ENCODE measurements at places on chromosomes 3 and 15.

DNA sequence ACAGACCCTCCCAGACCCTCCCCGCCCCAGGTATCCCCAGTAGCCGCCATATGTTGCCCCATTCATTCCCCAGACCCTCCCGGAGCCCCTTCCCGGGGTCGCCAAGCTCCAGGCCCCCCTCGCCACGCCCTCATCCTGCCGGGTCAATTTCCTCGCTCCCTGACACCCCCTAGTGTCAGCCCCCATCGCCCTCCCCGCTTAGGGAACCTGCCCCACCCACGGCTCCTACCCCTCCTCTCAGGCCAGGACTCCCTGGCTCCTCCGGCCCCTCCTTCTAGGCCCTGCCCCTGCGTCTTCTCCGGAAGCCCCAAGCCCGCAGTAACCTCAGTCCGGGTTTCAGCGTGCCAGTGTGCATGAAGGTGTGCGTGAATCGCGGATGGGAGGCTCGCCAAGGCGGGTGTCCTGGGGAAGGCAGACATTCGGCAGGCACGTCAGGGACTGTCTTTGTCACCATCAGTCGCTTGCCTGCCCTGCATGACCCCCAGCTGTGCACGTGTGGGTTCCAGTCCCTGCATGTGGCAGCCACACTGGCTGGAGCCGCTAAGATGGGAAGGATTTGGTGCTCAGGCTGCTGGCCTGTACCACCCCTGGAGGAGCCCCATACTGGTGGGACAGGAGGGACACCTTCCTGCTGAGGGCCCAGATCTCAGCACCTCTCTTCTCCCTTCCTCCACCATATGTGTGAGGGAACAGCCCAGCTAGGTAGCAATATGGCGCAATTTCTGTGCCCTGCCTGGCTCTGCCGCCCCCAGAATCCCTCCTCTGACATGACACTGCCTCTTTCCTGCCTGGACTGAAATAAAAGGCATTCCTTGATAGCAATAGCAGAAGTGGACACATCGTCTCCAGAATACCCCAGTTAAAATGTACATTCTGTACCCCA is 693 bp downstream of the DISP2 start:
- no peak for DNase-seq

DNA sequence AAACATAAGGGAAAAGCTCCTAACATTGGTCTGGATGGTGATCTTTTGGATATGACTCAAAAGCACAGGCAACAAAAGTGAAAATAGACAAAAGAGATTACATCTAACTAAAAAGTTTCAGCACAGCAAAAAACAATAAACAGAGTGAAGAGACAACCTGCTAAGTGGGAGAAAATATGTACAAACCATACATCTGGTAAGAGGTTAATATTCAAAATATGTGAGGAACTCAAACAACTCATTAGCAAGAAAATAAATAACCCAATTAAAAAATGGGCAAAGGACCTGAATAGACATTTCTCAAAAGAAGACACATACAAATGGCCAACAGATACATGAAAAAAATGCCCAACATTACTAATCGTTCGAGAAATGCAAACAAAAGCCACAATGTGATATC is 19.0 kb upstream of the NR1I2 start:
- no peak for DNase-seq

GRCh38 chr15:69275933-69276560 is 22.7 kb upstream of the PAQR5 start:
- no peak for DNase-seq

DNA sequence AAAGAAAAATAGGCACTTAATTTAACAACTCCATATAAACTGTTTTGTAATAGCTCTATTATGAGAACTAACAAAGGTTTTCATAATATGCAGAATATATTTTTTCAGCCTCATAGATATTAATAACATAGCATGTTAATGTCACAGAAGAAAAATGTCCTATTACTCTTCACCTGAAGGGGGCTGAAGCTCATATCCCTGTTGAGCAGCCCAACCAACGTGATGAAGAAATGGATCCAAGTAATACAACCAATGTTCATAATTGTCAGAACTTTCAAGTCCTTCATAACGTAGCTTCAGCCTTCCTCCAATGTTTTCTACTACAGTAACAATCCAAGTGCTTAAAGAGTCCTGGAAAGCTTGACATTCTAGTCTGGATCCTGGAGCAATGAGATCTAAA is 34.5 kb upstream of the STIMATE start:
- no peak for DNase-seq

Data from memory B cell (primary cell).